Suprapubic skin (tissue), 4 donors: ENCODE measurements at places on chromosomes 4 and X.

GRCh38 chr4:20022471-20022870, 229.2 kb upstream of the SLIT2 start:
- DNase-seq = no peak

- DNase-seq = no peak
These were observed 2078.4 kb upstream of the TENM3 start for GRCh38 chr4:180164799-180165198.

- DNase-seq = peak; percentile 13
These were observed 92.0 kb downstream of the PJA1 start for GRCh38 chrX:69073241-69073640.

GRCh38 chr4:112818594-112818965, 181.6 kb downstream of the LARP7 start:
- DNase-seq = no peak

DNA sequence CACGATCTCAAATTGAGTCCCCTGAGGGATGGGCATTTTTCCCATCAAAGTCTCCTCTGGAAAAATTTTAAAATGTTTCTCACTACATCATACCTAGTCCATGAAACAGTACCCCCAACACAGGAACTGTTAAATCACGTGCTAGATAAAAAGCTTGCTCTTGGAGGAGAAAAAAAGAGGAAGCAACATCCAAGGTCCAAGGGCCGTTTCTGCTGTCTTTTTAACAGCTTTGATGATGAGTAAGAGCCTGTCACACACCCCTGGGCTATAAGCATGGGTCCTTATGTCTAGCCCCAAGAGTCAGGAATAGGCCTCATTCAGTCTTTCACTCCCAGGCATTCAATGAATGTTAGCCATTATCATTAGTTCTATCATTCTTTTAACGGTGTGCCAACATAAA, 128.9 kb downstream of the SH3KBP1 start:
- no peak for DNase-seq

GRCh38 chr4:70927502-70928137, 25.5 kb downstream of the MOB1B start:
- DNase-seq = no peak

GRCh38 chrX:17183566-17183965, 191.4 kb upstream of the NHS start:
- DNase-seq = no peak

DNA sequence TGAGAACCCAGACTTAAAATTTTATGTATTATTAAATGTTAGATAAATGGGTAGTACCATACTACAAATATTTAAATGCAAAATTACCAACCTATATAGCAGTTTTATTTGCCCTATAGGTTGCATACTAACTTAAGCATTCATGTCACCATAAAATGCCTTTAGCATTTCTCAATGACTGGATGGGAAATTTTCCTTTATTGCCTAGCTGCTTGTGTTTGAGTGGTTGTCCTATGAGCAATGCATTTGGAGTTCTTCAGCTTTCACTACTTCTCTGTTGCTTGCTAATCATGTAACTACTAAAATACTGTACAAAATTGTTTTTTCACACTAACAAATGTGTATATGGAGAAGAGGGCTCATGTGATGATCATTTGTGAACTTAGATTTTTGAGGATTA, 44.2 kb upstream of the CEP135 start:
- DNase-seq = no peak

- DNase-seq = no peak
These were observed 60.8 kb downstream of the PALLD start for GRCh38 chr4:168557658-168558057.

DNA sequence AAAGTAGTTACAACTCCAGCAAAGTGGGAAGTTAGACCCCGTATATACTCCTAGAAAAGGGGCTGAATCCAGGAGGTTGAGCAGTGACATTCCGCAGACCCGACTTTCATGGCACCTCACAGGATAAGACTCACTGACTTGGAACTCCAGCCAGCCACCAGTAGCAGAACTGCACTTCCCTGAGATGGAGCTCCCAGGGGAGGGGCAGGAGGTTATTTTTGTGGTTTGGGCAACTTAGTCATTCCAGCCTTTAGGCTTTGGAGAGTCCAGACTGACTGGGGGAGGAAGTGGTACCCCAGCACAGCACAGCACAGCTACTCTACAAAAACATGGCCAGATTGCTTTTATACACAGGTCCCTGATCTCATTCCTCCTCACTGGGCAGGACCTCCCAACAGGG, 319.1 kb downstream of the PCDH19 start:
- no peak for DNase-seq

DNA sequence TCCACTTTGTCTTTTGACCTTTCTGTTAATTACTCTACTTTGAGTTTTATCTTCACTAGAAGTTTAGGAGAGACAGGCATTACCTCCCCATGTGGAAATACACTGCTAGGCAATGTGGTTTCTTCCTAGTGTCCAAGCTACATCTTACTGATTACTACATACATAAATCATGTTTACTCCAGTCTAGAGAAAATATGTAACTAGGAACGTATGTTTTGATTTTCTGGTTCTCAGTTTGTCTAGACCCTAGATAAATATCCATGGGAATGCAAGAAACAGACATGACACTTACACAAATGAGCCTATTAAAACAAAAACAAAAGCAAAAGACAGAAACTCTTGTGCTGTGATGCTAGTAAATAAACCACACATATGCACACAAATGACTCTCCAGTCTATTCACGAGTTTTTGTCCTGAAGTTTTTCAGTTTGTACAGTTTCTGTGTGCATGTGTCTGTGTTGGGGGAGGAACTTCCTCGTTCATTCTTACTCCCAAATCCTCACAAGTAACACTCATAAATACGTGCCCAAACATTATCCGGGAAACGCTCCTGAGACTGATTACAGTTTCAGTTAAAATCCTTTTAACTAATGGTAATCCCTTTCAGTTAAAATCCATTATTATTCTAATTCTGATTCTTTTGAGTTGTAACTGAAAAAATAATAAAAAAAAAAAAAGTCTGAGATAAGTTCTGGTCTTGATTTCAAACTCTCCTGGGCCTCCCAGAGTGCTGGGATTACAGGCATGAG, 283.5 kb upstream of the FTHL17 start:
- no peak for DNase-seq

DNA sequence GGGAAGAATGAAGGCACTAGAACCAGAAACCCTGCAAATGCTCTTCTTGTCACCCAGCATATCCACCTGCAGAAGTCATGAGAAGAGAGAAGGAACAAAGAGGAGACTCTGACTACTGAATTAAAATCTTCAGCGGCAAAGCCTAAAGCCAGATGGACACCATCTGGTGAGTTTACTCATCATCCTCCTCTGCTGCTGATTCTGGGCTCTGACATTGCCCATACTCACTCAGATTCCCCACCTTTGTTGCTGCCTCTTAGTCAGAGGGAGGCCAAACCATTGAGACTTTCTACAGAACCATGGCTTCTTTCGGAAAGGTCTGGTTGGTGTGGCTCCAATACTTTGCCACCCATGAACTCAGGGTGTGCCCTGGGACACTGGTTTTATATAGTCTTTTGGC, 181.7 kb downstream of the AR start:
- no peak for DNase-seq

GRCh38 chr4:109462802-109463201, 29.2 kb downstream of the SEC24B start:
- no peak for DNase-seq

GRCh38 chr4:156019246-156019645, 65.6 kb upstream of the CTSO start:
- no peak for DNase-seq

DNA sequence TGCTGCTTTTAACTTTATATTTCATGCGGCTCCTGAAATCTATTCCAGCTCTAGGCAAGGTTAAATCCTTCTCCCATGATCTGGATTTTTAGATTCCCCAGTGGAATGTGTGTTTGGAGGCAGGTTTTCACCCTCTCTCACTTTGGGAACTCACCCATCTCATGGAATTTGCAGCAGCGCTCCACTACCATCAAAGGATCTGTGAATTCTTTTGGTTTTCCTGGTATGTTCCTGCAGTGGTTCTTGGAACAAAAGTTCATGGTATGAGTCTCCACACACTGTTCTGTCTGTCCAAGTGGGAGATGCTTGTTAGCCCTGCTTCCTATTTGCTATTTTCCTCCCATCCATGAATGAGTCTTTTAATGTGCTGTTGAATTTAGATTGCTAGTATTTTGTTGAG, 14.0 kb downstream of the APOOL start:
- DNase-seq = no peak

DNA sequence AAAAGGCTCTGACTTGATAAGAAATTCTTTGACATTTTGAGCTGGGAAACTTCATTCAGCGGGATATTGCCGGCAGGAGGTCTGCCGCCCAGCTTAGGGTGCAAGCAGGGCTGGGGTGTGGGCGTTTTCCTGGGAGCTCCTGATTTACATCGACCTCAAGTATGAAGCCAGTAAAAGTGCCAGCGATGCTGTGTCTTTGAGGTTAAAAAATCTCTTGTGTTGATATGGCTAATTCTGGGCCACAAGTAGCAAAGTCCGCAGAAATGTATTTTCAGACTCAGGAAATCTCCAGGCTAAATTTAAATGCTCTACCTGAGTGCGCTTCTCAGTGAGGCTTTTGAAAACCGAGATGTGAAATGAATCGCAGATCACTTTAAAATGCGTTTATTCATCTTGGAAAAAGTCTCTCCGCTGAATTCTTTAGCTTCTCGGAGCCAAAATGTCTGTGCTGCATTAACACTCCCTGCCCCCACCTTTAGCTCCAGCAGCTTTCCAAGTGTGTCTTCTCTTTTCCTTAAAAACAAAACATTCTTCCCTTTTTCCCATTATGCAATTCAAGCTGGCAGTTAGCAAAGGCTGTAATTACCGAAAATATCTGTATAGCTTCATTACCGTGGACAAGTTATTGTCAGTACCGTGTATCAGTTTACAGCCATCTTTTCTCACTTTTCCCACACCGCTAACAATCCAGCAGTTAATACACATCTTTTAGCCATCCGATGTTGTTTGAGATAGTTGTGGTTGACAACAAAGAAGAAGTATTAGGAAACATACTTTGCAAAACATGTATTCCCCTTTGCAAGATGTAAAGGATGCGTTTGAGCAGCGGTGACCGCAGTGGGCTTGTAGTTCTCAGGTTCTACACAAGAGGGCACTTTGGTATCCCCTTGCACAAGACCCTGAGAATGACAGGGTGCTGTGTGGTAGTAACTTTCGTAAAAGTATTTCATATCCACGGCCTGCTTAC, 136.0 kb upstream of the STX18 start:
- DNase-seq = no peak

GRCh38 chr4:86847571-86847970, 1.6 kb downstream of the SLC10A6 start:
- no peak for DNase-seq

GRCh38 chrX:23699636-23700194, 32.4 kb downstream of the PRDX4 start:
- DNase-seq = no peak

DNA sequence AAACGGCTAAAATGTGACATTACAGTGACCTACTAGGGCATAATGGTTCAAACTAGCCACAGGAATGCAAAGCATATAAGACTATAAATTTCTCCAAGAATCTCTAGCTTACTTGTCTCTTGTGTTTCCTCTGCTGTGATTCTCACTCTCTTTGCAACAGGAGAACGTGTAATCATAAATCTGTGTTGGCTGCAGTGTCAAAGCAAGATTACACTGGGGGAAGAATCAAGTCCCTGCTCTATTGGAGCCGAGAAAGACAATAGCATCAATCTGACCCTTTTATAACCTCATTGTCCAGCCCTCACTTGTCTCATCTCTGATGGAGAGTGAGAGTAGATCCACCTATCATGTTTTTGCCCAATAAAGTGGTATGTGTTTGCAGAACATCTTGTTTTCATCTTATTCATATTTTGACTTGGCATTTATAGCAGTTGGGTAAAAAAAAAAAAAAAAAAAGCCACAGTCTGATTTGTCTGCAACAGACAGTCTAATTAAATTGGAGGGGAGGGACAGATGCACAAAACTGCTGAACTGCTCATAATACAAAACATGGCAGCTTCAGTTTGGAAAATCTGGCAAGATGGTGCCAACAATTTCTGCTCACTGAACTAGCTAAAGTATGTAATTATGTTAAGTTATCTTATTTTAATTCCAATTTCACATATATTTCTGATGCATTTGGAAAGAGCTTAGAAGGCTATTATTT, 165.0 kb upstream of the GABRA2 start:
- DNase-seq = no peak

- no peak for DNase-seq
These were observed 7.2 kb downstream of the PPM1K start for GRCh38 chr4:88276952-88277710.

DNA sequence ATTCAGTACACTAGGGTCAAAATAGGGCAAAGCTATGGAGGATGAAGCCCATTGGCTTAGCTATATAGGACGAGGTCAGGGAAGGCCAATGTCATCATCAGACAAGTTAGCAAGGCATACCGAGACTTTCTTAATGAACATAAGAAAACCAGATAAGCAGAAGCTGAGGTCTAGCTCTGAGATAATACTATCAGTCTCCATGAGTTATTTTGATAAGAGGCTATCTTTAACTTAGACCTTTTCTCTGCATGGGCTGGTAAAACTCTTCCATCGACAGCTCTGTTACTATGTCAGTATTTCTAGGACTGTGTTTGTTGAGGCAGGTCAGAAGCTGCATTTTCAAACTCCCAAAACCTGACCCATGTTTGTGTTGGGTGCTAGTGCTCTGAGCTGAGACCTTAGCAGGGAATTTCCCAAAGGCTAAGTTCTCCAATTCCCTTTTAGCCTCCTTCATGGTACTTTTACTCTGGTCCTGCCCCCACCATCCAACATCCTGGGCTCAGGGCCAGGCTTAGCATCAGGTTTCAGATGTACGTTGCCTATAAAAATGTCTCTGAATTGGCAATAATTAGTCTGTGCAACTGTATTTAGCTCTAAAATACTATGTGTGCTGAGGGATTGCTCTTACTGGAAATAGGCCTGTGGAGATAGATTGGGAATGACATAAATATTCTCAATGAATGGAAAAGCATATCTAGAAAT, 29.3 kb upstream of the LRAT start:
- no peak for DNase-seq

GRCh38 chr4:153655928-153656327, 28.2 kb upstream of the TLR2 start:
- no peak for DNase-seq

- DNase-seq = no peak
These were observed 350.8 kb upstream of the IGFBP7 start for GRCh38 chr4:57460967-57461366.

DNA sequence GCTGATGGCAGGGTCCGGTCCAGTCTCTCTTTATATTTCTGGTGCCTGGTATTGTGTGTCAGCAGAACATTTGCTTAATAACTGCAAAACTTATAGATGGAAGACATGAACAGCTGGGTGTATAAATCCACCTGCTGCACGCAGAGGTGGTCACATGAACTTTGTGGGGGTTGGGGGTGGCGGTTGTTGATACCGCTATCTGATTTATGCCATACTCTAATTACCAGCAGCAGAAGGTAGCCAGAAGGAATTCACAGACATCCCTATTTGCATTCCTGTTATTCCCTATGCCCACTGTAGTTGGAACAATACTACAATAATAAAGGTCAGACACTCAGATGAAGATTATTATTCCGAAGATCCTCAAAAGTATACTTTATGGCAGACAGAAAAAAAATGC, 121.6 kb upstream of the PUDP start:
- no peak for DNase-seq

DNA sequence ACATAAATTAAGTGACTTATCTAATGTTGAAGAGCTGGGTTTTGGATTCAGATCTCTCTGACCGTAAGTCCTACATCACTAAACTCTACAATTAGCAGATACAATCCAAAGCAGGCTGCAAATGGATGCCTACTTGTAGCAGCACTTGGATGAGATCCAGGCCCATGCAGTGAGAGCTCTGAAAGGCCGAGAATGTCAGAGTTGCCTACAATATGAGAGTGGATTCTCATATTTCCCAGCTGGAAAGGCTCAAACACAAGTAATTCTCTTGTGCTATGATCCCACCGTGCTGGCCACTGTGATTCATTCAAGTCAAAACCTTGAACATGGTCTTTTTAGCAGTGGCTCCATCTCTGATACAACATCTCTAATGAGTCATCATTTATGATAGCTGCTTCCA, 125.4 kb upstream of the CHRDL1 start:
- no peak for DNase-seq
